ENCODE measurements at places on chromosomes 11 and 22. TPM values are rescaled to one million over a fixed set of nuclear protein-coding genes. Genes with fewer than 3 reads are reported as not detected.

DNA sequence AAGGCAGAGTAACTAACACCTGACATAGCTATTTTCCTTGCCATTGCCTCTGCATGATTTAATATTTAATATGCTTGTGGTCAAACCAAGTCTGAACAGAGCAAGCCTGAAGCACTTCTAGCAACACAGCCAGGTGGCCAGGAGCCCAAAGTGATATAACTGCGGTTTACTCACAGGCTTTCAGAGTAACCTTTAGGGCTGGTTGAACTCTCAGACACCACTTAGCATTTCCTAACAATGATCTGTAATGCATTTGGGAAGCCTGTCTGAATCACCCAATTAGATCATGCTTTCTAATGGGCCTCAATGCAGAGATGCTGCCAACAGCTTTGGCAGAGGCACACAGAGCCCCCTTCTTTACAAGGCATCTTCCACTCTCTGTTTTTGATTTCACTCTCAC is 96.1 kb downstream of the FDX1 start:
- H3K4me1 ChIP-seq = peaks cover 9% of the 10 kb centered on the region
- H3K4me3 ChIP-seq = no peak overlapping the region
- H3K27me3 ChIP-seq = no peaks in the 10 kb centered on the region
- no peaks in the 10 kb centered on the region for H3K36me3 ChIP-seq

DNA sequence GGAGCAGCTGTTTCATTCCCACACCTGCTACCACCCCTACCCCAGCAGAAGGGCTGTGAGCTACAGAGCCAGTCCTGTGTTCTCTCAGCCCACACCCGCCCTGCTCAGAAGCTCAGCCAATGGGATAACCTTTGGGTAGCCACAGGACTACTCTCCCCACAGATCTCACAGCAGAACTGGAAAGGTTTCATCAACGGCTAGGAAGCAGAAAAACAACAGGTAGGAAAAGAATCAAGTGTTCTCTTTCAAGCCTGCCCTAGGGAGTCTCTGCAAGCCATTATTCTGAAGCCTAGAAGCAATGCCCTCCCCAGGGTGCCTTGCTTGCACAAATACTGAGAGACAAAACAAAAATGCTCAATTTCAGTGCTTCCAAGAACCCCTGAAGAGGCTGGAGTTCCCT is 77.2 kb downstream of the TMPRSS5 start:
- H3K36me3 ChIP-seq = no peaks in the 10 kb centered on the region
- no peak for DNase-seq
- H3K4me3 ChIP-seq = no peak overlapping the region
- H3K27ac ChIP-seq = no peak overlapping the region
- no peaks in the 10 kb centered on the region for H3K27me3 ChIP-seq

The C11orf86 gene
- total RNA-seq = not detected

DNA sequence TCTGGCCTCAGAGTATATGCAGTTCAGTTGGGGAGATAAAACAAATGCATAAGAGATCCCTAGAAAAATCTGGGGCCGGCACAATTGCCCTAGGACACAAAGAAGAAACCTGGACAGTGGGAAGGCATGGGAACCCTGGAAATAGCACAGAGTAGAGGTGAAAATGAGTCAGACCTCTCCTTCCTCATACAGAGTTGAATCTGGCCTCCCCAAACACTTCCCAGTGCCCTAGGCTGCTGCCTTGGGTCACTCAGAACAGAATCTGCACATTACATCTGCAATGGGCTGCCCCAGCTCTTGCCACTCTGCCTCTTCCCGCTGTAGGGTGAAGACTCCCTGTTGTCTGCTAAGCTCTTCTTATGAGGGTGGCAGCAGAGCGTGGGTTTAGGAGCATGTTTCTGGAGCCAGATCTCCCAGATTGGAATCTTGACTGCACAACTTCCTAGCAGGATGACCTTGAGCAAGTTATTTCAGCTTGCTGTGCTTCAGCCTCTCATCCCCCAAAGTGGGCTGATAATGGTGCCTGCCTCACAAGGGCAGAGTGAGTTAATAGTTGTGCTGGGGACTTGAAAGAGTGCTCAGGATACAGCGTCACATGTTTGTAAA is 47.1 kb upstream of the NECTIN1 start:
- peaks cover 5% of the 10 kb centered on the region for H3K4me1 ChIP-seq
- no peak for DNase-seq
- H3K27me3 ChIP-seq = no peaks in the 10 kb centered on the region
- H3K27ac ChIP-seq = no peak overlapping the region
- no peaks in the 10 kb centered on the region for H3K36me3 ChIP-seq
- H3K4me3 ChIP-seq = no peak overlapping the region

- no peaks in the 10 kb centered on the region for H3K36me3 ChIP-seq
- H3K27ac ChIP-seq = no peak overlapping the region
- no peak for DNase-seq
- H3K4me1 ChIP-seq = no peaks in the 10 kb centered on the region
Observed at GRCh38 chr11:9905960-9906791, 242.3 kb downstream of the SWAP70 start.

All from heart left ventricle (tissue), 16 donors.